ENCODE measurements at places on chromosomes 7 and 10. TPM values are rescaled to one million over a fixed set of nuclear protein-coding genes. Genes with fewer than 3 reads are reported as not detected.

H2AZ2 gene
- 169 TPM for total RNA-seq

TMEM176A gene
- total RNA-seq: not detected

GDF2 gene
- total RNA-seq: not detected

CRPPA gene
- 2.7 TPM for total RNA-seq

DNAJB6 gene
- 95.3 TPM for total RNA-seq

TAS2R41 gene
- total RNA-seq: not detected

INMT gene
- 0.30 TPM for total RNA-seq
